EL (cell line): ENCODE measurements at places on chromosomes 12 and 14.

- DNase-seq, result no peak
Measured at GRCh38 chr12:51890511-51891171, 2.7 kb downstream of the ANKRD33 start.

DNA sequence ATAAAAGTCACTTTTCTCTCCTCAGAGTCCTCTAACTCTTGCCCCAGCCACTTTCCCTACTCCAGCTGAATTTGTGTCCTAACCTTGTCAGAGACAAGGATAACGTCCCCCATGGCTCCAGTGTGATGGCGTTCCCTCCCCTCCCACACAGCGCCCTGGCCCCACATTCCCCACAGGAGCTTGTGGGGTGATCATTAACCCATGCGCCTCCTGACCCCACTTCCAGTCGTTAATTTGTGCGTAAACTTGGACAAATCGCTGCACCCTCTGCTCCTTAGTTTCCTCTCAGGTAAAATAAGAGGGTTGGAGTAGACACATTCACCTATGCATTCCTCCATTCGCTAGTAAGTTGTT, 22.9 kb upstream of the BCDIN3D start:
- DNase-seq, result no peak

- DNase-seq, result no peak
Measured at GRCh38 chr14:88095791-88096190, 90.9 kb downstream of the GPR65 start.

- peak; percentile 68 for DNase-seq
Measured at GRCh38 chr12:66011731-66012130, 118.8 kb downstream of the LLPH start.

- DNase-seq, result no peak
Measured at GRCh38 chr12:63415357-63415756, 252.9 kb downstream of the DPY19L2 start.

DNA sequence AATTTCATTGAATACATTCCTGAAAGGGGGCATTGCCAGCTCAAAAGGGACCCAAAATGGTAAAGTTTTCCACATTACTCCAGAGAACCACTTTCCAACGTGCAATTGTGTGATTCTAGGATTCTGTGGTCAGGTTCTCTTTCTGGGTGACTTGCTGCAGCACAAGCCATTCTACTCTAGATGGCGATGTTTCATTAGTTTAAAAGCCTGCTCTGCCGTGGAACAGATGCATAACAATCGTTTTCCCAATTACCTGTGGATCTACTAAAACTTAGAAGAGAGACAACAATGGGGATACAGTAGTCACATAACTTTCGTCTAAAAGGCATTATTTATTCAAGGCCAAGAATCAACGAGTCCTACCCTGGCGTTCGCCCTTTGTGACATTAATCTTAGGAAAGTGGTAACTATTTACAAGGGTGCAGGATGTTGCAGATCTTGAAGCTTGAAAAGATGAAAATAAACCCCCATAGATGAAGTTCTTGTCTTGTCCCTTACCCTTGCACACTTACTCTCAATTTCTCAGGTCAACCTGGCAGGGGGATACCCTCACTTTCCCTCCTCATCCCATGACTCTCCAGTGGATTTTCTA, 400.9 kb downstream of the SNAPC1 start:
- peak; percentile 43 for DNase-seq

DNA sequence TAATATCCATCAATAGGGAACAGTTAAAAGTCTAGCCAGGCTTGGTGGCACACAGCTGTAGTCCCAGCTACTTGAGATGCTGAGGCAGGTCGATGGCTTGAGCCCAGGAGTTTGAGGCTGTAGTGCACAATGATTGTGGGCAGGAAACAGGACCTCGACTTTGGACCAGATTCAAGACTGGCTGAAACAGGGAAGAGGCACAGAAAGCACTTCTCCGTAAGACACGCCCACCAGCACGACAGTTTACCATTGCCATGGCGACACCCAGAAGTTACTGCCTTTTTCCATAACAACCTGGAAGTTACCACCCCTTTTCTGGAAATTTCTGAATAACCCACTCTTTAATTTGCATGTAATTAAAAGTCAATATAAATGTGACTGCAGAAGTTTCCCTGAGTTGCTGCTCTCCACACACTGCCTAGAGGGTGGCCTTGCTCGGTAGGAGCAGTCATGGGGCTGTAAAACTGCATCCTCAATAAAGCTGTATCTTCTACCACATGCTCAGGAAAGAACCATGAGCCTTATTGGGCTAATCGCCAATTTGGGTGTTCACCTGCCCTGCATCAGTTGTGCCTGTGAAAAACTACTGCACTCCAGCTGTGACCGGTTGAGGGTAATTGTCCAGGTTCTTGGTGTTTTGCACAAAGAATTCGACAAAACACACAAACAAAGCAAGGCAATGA, 4.6 kb upstream of the LRRC23 start:
- DNase-seq, result no peak
